ENCODE measurements at places on chromosomes 5 and 9. TPM values are rescaled to one million over a fixed set of nuclear protein-coding genes. Genes with fewer than 3 reads are reported as not detected.
A peak's percentile ranks its signal among the peaks of the same experiment; 100 is the strongest.

DNA sequence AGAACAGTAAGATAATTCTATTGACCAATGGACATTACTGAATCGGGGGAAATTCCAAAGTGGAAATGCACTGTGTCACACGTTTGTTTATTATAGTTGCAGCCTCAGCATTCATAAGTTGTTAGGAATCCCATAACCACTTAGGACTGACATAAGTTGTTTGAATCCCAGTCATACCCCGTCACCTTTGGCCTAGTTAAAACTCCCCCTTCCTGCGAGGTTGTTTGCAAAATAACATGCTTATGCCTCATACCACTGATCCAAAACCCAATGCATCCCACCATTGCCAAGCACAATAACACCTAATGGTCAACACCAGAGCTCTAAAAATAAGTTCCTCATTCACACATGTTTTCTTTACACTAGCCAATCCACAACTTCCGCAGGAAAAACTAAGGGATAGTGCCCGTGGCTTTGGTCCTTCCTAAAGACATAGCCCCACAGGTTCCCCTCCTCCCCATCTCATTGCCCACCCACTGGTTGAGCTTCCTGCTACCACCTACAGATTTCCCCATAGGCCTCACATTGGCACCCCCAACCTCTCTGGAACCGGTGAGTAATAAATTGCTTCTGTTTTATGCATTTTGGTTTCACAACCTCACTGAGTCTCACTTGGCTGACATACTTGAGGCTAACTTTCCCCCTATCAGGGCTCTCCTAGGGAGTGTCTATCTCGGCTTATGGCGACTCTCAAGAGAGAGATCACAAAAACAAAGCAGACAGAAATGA lies 42.3 kb upstream of the MUSK start:
- H3K36me3 ChIP-seq: no peaks in the 10 kb centered on the region
- no peak overlapping the region for H3K4me3 ChIP-seq
- no peak for DNase-seq
- H3K27me3 ChIP-seq: no peaks in the 10 kb centered on the region
- H3K27ac ChIP-seq: no peak overlapping the region

- no peaks in the 10 kb centered on the region for H3K4me1 ChIP-seq
- H3K27me3 ChIP-seq: no peaks in the 10 kb centered on the region
- H3K4me3 ChIP-seq: no peak overlapping the region
- no peak for DNase-seq
- H3K27ac ChIP-seq: no peak overlapping the region
Observed at GRCh38 chr5:96795626-96796025, 12.1 kb downstream of the ERAP1 start.

DNA sequence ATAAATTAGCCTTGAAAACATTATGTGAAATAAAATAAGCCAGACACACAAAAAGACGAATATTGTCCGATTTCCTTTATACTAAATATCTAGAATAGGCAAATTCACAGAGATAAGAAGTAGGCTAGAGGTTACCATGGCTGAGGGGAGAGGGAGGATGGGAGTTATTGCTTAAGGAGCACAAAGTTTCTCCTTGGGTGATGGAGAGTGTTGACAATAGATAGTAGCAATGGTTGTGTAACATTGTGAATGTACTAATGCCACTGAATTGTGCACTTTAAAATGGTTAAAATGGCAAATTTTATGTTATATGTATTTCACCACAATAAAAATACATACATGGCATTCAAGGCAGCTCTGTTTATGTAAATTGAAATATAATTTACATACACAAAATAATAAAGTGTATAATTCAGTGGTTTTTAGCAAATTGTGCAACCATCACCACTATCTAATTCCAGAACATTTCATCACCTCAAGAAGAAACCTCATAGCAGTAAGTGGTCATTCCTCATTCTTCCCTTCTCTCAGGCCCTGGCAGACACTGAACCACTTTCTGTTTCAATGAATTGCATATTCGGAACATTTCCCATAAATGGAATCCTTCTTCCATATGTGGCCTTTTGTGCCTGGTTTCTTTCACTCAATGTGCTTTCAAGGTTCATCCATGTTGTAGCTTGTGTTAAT lies 59.2 kb downstream of the NDST1 start:
- H3K36me3 ChIP-seq: no peaks in the 10 kb centered on the region
- no peaks in the 10 kb centered on the region for H3K4me1 ChIP-seq
- no peak overlapping the region for H3K4me3 ChIP-seq
- H3K27me3 ChIP-seq: no peaks in the 10 kb centered on the region
- no peak overlapping the region for H3K27ac ChIP-seq

DNA sequence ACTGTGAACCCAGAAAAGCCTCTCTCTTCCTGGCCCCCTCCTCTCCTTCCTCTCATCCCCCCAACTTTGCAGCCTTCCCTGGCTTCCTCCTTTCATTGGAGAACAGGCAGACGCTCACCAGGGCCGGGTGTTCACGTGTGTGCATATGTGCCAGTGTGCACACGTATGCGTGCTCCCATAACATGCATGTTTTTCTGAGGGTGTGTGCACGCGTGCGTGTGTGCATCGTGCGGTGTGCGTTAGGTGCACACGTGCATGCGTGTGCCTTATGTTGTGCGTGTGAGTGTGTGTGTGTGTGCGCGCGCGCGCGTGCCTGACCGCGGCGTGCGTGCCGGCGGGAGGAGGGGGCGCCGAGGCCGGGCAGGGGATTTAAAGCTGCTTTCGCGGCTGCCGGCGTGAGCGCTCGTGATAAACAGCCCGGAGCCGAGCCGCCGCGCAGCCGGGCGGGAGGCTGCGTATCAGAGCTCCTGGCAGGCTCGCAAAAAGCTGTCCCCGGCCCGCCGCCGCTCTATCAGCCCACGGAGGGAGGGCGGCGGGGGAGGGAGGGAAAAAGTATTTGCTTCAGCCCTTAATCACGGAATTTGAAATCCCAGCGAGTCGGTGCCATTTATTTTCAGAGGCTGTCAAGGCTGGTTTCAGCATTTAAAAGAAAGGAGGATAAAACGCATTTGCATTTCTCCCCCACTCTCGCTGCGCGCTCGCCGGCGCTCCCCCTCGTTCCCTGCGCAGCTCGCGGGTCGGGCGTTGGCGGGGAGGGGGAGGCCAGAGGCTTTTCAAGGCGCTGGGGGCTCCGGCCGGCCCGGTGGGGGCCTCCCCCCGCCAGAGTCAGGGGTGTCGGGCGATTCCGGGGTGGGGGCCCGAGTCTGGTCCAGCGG lies 183.9 kb downstream of the C9orf50 start:
- peak overlapping the region; percentile 63 for H3K4me3 ChIP-seq
- H3K27me3 ChIP-seq: no peaks in the 10 kb centered on the region
- peak overlapping the region; percentile 78 for H3K27ac ChIP-seq
- peaks cover 25% of the 10 kb centered on the region for H3K4me1 ChIP-seq

- DNase-seq: no peak
- no peaks in the 10 kb centered on the region for H3K36me3 ChIP-seq
- H3K4me1 ChIP-seq: no peaks in the 10 kb centered on the region
- H3K27ac ChIP-seq: no peak overlapping the region
- no peak overlapping the region for H3K4me3 ChIP-seq
- no peaks in the 10 kb centered on the region for H3K27me3 ChIP-seq
Observed at GRCh38 chr5:76625087-76625815, 2.0 kb upstream of the F2RL2 start.

DNA sequence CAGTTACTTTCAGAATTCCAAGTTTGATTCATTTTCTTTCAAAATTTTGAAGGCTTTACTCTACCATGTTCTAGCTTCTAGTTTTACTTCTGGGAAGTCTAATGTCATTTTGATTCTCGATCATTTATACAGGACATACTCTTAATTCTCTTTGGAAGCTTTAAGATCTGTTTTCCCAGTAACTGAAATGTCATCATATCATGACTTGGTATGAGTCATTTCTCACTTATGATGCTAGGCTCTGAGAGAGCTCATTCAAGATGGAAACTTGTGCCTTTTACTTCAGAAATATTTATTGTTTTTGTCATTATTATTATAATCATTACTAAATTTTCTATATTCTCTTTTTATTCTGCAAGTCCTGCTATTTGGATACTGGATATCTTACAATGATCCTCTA lies 222.3 kb downstream of the PARP8 start:
- H3K27ac ChIP-seq: no peak overlapping the region
- no peaks in the 10 kb centered on the region for H3K4me1 ChIP-seq
- no peak for DNase-seq
- H3K4me3 ChIP-seq: no peak overlapping the region
- no peaks in the 10 kb centered on the region for H3K36me3 ChIP-seq
- H3K27me3 ChIP-seq: no peaks in the 10 kb centered on the region

DNA sequence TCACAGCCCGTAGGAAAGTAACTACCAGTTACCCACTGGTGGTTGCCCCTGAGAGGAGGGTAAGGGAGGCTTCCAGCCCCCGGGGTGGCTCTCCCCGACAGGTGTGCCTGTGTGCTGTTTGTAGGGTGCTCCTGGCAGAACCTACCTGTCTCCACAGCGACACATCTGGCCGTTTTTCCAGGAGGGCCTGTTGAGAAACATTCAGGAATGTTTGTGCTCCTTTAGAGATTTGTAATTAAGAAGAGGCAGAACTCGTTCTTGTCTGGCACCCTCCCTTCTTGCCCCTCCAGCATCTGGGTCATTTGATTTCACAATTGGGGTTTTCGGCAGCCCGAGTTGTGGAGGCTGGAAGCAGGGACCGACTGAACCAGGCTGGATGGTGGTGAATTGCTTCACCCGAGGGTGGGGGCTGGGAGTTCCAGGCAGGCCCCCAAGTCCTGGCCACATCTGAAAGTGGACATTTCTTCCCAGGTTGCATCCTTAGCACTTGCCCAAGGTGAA lies 74.2 kb downstream of the WWC1 start:
- H3K27ac ChIP-seq: no peak overlapping the region
- no peaks in the 10 kb centered on the region for H3K27me3 ChIP-seq
- no peak for DNase-seq
- H3K36me3 ChIP-seq: no peaks in the 10 kb centered on the region

- H3K4me3 ChIP-seq: no peak overlapping the region
- H3K4me1 ChIP-seq: no peaks in the 10 kb centered on the region
- no peak overlapping the region for H3K27ac ChIP-seq
- H3K36me3 ChIP-seq: no peaks in the 10 kb centered on the region
- H3K27me3 ChIP-seq: no peaks in the 10 kb centered on the region
- DNase-seq: no peak
Observed at GRCh38 chr5:130893006-130893405, 272.1 kb downstream of the HINT1 start.

GRCh38 chr5:10578293-10578665 lies 14.4 kb downstream of the ANKRD33B start:
- H3K36me3 ChIP-seq: no peaks in the 10 kb centered on the region
- H3K4me3 ChIP-seq: no peak overlapping the region
- H3K4me1 ChIP-seq: peaks cover 17% of the 10 kb centered on the region
- H3K27me3 ChIP-seq: no peaks in the 10 kb centered on the region
- peak; percentile 49 for DNase-seq
- H3K27ac ChIP-seq: no peak overlapping the region

- no peaks in the 10 kb centered on the region for H3K4me1 ChIP-seq
- DNase-seq: no peak
- H3K36me3 ChIP-seq: no peaks in the 10 kb centered on the region
- H3K27me3 ChIP-seq: no peaks in the 10 kb centered on the region
- H3K27ac ChIP-seq: no peak overlapping the region
Observed at GRCh38 chr5:9091896-9092662, 453.8 kb downstream of the SEMA5A start.

DNA sequence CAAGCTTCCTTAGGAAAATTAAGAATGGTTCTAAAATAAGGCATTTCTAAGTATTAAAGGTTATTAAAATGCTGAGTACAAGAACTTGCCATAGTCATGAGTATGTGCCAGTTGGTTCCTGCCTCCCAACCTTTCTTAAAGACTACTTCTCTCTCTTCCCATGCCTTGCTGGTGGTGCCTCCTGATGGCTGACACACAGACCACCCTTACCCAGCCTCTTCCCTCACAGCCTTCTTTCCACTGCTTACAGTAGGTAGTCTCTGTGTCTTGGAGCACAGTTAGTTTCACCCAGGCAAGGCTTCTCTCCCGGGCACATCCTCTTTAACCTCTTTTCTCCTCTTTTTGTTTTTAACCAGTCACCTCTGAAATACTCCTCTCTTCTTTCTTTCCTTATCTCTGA lies 20.6 kb upstream of the GPR150 start:
- H3K4me1 ChIP-seq: no peaks in the 10 kb centered on the region
- DNase-seq: no peak
- no peaks in the 10 kb centered on the region for H3K27me3 ChIP-seq
- H3K4me3 ChIP-seq: no peak overlapping the region
- no peaks in the 10 kb centered on the region for H3K36me3 ChIP-seq

SLC46A2 gene
- total RNA-seq: 0.43 TPM

TMEM171 gene
- total RNA-seq: 0.59 TPM

ARL14EPL gene
- not detected for total RNA-seq

CBY3 gene
- total RNA-seq: not detected

All from right atrium auricular region (tissue), 2 donors.